Thyroid gland (tissue), 4 donors: ENCODE measurements at places on chromosomes 4 and X. TPM values are rescaled to one million over a fixed set of nuclear protein-coding genes. Genes with fewer than 3 reads are reported as not detected.

DNA sequence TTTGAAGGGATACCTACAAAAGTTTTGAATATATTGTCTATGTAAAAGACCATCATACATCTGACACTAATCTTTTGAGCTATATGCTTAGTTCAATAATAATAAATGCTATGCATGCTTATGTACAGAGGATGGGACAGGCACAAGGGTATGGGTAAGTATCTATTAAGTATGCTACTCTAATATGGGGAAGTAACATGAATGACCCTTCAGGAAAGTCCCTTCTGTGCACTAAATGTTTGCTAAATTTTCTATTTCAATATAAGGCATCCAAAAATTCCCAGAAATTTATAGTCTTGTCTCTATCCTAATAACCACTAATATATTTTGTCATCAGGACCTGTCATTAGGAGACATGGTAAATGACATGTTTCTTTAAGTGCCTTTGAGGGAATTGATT, 19.0 kb downstream of the ATP8A1 start:
- DNase-seq, result no peak

DNA sequence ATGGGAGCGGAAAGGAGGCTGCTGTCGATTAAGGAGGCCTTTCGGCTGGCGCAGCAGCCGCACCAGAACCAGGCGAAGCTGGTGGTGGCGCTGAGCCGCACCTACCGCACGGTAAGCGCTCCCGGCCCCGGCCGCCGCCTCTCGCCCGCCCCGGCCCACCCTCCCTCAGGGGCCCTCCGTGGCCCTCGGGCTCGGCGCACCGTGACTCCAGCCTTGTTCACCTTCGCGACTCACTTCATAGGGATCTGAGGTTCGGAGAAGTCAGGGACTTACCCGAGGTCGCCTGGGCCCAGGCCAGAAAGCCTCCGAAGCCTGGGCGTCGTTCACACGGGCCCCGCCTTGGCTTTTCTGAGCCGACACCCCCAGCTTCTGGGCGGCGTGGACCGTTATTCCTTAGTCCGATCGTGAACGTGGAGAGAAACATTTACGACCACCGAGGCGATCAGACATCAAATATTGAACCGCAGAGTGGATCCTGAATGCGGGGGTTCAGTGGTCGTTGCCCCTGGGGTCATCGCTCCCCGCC, 362 bp downstream of the NCAPG start:
- no peak for DNase-seq

Gene FAM236D
- total RNA-seq, result not detected

Gene MAGEB1
- total RNA-seq, result not detected

- DNase-seq, result no peak
These were observed 97.0 kb upstream of the LNX1 start for GRCh38 chr4:53688186-53688790.

- no peak for DNase-seq
These were observed 881 bp downstream of the LRCH2 start for GRCh38 chrX:115232933-115233496.

Gene LONRF3
- 53.3 TPM for total RNA-seq

DNA sequence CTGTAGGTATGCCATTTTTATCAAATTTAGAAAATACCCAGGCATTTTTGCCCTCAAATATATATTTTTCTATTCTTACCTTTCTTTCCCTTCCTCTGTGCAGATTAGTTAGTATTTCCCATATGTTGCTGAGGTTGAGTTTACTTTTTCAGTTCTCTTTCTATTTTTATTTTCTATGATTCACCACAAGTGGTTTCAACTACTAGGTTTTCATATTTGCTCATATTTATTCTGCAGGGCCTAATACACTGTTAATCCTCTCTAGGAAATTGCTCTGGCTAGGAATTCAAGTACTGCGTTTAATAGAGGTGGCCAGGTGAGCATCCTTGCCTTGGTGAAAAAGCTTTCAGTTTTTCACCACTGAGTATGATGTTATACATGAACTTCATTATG, 1535.3 kb upstream of the PCDH10 start:
- DNase-seq, result no peak

GRCh38 chr4:52368895-52369294, 290.2 kb downstream of the USP46 start:
- no peak for DNase-seq

Gene TLR1
- 4.0 TPM for total RNA-seq

DNA sequence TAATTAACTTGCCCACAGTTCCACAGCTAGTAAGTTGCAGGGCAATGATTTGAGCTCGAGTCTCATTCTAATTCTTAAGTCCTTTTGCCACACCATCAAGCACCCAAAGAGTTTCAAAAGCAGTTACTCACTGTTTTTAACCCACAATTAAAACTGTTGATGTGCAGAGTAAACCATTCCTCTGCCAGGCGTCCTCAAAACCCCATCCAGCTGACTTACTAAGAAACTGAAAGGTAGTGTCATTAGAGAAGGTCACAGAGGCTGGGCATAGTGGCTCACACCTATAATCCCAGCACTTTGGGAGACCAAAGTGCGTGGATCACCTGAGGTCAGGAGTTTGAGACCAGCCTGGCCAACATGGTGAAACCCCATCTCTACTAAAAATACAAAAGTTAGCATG, 121.7 kb downstream of the CHIC2 start:
- DNase-seq, result no peak

Gene CORIN
- total RNA-seq, result 0.27 TPM

- no peak for DNase-seq
These were observed 330.9 kb downstream of the DCHS2 start for GRCh38 chr4:154160519-154161301.

- no peak for DNase-seq
These were observed 49.9 kb upstream of the TEX13D start for GRCh38 chrX:124282580-124282979.

DNA sequence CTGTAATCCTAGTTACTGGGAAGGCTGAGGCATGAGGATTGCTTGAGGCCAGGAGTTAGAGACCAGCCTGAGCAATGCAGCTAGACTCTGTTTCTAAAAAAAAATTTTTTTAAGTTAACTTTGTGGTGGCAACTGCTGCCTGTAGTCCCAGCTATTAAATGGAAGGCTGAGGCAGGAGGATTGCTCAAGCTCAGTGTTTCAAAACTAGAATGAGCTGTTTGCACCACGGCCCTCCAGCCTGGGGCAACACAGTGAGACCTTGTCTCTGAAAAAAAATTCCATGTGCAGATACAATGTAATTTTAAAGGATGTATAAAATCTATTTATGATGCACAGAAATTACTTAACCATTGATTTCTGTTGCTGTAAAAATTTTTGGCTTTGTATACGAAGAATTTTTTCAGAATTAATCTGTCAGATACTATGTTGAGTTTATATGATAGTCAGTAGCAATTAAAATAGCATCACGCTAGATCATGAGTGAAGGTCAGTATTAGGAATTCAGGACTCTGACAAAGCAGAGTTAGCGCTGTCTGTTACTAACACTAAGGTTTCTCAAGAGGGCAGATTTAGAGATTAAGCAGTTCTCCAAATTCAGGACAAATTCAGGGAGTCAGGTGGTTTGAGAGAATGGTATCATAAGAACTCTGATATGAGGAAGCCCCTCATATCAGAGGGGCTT, 8.3 kb upstream of the AGA start:
- no peak for DNase-seq

- DNase-seq, result peak; percentile 51
These were observed 153.5 kb downstream of the MGST2 start for GRCh38 chr4:139819082-139819481.

- DNase-seq, result no peak
These were observed 424.5 kb downstream of the RPA4 start for GRCh38 chrX:97308171-97308570.

GRCh38 chr4:22692736-22693135, at the start of gene GBA3:
Gene GBA3, plus strand, starts transcription at chr4:22692937.
- DNase-seq, result peak; percentile 9
